ENCODE measurements at places on chromosomes 1 and 21.

DNA sequence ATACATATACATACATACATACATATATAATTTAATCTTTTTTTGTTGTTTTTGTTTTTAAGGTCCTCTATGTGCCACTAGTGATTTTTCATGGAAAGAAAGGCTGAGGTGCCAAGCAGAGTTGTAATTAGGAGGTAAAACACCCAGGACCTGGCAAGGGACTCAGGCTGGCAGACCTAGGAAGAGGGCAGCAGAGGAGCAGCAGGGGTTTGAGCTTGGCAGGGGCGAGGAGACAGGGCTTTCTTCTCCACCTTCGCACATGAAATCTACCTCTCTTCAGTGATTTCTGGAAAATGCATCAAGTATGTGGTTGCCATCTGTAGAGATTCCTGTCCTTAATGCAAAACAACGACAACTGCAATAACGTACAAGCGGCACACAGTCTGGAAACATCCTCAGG is 31.9 kb downstream of the DDAH1 start:
- DNase-seq: no peak

- DNase-seq: no peak
Observed at GRCh38 chr1:61124078-61124477, 41.7 kb downstream of the NFIA start.

DNA sequence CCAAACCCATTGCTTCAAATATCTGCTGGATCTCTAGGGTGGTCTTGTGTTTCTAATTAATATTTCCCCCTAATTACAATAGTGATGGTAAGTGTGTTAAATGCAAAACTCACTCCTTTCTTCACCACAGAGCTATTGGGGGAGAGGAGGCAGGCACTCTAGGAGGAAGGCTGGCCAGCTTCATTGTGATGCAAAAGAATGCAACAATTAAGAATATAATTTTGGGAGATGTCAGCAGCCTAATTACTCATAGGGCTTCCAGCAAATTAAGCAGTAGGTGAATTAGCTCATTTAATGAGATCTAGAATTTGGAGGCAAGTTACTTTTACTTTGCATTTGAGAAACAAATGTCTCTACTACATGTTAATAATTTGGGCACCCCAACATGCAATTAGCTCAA is 560.4 kb upstream of the DAB1 start:
- DNase-seq: no peak

GRCh38 chr1:204866051-204866596 is 4.5 kb upstream of the NFASC start:
- no peak for DNase-seq

DNA sequence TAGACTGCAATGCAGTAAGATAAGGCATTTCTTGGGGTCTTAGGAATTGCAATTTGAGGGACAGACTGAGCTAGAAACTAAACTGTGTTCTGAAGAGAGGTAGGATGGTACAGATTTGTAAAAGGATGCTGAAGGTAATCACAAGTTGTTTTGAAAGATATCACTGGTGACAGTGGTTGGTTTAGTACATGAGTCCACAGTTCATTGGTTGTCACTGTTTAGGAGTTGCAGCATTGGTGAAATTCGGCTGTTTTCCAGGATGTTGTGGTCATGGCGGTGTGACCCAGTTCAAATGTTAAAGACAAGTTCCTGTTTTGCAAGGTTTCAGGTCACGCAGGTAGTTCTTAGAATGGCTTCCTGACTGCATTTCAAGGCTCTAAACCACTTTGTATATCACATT is 292.8 kb upstream of the B3GALT2 start:
- peak; percentile 48 for DNase-seq

DNA sequence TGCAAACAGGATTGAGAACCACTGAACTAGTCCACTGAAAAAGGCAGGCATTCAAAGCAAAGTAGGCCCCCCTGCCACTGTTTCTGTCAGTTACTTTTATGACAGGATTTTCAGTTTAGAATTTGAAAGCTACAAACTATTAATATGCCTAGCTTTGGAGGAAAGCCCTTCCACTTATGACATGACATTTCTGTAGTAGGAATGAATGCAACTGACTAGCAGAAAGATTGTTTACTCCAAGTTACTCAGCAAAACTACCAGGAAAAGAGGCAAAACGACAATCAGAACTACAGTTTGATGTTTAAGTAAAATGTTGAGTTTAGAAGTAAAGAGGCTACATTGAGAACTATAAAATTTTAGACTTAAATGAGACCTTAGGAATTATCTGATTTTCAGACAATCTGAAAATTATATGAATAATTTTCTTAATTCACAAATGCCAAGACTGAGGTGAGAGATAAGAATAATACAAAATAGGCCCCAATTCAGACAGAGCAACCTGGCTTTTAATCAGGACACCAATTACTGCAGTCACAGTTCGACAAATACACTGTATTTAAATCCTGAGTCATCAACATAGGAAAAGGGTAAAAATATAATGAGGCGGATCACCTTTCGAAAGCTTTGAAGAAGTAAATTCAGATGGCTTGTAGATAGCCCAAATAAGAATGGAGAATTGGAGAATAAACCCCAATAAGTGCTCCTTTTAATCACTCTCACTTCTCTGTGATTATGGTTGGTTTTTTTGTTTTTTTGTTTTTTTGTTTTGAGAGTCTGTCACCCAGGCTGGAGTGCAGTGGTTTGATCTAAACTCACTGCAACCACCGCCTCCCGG is 2.2 kb downstream of the PRKAB2 start:
- DNase-seq: no peak

GRCh38 chr1:49364676-49365075 is 588.0 kb upstream of the BEND5 start:
- DNase-seq: no peak

DNA sequence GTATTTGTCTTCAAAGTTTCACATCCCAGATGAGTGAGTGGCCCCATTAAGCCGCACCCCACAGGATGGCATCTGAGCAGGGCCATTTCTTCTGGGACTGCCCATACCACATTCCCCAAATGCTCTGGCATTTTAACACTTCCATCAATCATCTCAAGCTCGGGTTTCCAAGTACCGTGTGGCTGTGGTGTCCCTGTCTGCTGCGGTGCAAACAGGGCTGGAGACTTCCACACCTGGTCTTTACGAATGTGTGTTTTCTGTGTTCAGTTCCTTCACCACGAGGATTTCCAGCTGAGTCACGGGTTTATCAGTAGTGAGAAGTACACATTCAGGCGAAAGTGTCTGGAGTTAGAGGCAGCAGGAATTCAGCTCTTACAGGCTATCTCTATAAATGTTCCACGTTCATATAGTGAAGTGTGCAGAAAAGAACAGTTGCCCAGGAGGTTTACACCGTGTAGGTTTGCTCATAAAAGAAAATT is 195.2 kb downstream of the RHOU start:
- DNase-seq: no peak

- no peak for DNase-seq
Observed at GRCh38 chr1:244211559-244211944, 160.5 kb downstream of the ZBTB18 start.

DNA sequence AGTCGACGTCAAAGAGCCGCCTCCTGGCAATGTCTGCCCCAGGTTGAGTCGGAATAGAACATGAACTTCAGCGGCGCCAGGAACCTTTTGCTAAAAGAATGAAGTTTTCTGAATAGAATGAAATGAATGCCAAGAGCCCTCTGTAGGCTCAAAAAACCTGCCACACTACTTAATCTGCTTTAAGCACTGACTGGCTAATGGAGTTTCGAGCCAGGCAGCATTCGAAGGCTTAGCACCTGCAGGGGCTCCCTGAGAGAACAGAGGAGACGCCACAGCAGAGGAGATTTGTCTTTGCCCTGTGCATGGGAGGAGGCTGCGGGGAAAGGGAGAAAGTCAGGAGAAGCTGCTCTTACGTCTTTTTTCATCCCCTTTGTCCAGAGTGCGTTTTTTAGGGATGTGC is 641.7 kb downstream of the AJAP1 start:
- DNase-seq: no peak

GRCh38 chr1:41053316-41053715 is 31.8 kb upstream of the SLFNL1 start:
- no peak for DNase-seq

DNA sequence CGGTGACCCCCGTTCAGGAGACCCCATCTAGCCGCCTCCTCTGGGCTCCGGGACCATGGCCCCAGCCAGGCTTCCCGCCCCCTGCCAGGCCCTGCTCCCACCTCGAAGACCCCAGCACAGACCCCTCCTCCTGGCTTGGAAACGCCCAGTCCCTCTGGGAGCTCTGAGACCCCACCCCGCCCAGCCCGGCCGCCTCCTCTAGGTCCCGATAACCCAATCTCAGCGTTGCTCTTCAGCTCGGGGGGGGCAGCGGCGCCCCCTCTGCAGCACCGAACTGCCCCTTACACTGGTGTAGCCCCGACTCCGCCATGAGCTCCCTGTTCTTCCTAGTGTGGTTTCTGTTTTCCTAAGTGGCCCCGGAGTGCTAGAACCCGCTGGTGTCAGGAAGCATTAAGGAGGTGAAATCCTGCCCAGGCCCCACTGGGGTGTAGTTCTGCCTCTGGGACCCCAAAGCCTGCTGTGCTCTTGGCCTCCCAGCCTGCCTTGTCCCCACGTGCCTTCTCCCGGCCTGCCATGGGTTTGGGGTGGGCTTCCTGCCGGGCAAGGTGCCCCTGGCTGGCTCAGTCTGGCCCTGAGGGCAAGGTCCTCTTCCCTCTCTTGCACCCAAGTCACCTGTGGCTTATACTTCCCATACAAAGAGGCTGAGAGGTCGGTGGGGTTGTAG is 10.7 kb upstream of the MMEL1 start:
- DNase-seq: no peak

DNA sequence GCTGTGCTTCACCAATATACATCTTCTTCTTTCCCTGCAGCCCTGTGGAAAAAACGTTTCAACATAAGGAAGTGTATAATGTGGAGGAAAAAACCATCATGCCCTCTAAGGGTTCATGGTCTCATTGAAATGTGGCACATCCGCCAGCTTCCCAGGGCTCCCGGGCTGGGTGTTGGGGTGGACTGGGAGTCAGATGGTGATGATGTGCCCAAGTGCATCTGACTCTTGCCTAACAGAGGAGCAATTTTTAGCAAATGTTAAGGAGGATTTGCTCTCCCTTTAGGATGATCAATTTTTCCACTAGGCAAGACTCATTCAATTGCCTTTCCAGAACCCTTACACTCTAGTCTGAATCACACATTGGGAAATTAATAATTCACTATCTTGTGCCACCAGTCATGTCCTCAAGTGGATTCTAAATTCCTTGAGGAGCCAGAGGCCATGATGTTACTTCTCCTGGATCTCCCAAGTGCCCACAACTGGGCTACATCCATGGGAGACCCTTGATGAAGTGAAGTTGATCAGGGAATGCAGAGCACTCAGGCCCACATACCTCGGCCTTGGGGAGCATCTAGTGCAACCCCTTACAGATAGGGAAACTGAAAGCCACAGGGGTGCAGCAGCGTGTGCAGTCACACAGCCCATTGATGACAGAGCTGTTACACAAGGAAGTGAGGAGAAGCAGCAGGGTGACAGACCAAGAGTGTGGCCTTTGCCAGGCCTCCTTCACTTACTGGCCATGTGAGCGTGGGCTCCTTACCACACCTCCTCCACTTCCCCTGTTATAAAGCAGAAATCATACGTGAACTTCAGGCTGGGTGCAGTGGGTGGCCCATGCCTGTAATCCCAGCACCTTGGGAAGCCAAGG is 100.0 kb upstream of the SLC44A3 start:
- DNase-seq: no peak

DNA sequence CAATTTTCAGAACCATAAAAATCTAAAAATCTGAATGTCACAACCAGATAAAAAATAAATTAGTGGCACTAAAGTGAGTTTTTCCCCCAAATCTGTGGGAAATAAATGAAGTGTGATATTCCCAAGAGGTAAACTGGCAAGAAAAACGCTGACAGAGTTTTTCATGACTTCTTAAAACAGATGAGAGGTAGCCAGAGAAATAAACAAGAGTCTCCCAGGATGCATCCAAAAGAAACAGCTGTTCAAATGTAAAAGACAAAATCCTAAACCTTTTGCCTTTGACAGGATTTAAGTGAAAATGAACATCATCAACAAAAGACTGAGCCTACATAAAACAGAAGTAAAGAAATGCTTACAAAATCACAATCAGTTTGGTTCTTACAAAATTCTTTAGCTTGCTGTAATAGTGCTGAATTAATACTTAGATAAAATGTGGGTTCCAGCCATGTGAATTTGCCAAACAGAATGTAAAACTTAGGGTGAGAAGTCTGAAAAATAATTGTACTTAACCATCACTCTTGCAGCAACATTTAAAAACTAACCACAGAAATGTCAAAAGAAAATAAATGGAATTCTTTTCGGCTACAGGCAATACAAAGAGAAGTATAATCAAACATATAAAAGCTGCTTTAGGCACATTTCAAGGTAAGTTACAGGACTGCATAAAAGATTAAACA is 133.6 kb downstream of the EIF4G3 start:
- DNase-seq: no peak

GRCh38 chr1:55194851-55195250 is 20.3 kb downstream of the USP24 start:
- DNase-seq: no peak

DNA sequence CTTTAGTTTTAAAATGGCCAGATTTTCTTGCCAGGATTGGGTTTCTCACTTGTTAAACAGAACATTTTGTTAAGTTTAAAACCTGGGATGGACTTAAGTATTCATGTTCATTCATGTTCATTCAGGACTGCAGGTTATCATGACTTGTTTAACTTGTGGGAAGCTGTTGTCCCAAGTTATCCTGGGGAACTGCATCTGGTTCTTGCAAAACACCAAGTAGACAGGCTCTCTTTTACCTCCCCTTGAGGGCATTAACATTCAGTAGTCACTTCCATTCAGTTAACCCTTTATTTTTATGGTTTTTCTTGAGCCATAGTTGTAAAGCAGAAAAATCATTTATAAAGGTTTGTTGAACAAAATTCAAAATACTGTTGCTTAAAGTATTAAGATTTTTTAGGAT is 8.1 kb downstream of the SOD1 start:
- no peak for DNase-seq

- DNase-seq: no peak
Observed at GRCh38 chr21:27759091-27759659, 792.3 kb upstream of the ADAMTS5 start.

GRCh38 chr1:8239306-8240023 is 78.4 kb upstream of the SLC45A1 start:
- no peak for DNase-seq

DNA sequence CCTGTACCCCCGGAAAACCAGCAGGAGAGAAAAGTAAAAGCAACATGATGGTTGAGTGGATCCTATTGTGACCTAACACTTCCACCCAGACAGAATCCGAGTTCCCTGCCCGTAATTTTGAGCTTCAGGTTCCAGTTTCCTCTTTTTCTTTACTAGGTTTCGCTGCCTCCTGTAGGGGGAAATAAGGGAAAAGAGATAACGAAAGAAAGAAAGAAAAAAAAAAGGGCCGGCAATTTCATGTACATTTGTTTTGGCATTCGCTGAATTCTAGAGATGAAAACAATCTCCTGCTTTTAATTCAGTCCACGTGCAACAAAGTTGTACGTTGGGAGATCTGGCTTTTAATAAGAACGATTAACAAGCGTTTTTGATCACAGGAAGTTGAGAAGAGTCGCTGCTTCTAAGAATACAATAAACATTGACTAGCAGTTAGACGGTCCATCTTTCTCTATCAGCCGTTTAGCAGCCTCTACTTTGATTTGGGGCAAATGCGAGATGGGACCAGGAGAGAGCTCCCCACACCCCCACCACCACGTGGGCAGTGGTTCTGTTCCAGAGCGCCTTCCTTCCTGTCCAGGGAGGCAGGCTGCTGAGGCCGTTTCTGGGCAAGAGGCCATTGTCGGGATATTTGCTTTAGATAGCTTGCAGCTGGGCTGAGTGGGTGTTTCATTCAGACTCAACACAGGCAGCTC is 155.9 kb upstream of the RUNX1 start:
- peak; percentile 61 for DNase-seq

Data from activated T-cell treated with anti-CD3 and anti-CD28 coated beads, Interleukin-2, amount 50 U/mL, for 48 hours (primary cell).